HFFc6 (cell line): ENCODE measurements at places on chromosomes 1 and 21.

DNA sequence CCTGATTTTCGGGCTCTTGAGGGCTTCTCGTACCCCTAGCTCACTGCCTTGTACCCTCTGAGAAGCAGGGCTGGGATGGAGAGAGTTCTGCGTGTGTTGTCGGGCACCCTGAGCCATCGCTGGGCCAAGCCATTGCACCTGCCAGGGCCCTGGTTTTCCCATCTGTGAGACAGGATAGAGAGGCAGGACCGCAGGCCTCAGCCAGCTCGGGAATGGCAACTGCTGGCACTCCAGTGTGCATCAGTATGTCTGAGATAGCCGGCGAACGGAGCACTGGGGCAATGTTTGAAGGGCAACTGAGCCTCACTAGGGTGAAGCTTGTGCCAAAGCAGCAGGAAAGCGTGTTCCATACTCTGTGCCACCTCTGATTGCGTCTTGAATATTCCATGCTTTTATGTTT lies 66.9 kb downstream of the TENT5C start:
- DNase-seq: no peak

- no peak for DNase-seq
These were observed 11.6 kb downstream of the MYBPH start for GRCh38 chr1:203163891-203164635.

DNA sequence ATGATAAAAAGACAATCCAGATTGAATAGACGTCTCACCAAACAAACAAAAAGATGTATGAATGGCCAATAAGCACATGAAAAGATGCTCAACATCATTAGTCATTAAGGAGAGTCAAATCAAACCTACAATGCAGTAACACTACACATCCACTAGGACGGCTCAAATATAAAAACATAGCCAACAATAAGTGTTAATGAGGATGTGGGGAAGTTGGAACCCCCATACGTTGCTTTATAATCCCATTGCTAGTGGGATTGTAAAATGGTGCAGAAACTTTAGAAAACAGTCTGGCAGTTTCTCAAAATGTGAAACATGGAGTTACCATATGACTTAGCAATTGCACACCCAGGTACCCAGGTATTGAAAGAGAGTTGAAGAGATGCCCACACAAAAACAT lies 14.7 kb upstream of the IL24 start:
- no peak for DNase-seq

- no peak for DNase-seq
These were observed 42.5 kb downstream of the GPR88 start for GRCh38 chr1:100580446-100580845.
